ENCODE measurements at places on chromosomes 5 and 9.
A peak's percentile ranks its signal among the peaks of the same experiment; 100 is the strongest.

DNA sequence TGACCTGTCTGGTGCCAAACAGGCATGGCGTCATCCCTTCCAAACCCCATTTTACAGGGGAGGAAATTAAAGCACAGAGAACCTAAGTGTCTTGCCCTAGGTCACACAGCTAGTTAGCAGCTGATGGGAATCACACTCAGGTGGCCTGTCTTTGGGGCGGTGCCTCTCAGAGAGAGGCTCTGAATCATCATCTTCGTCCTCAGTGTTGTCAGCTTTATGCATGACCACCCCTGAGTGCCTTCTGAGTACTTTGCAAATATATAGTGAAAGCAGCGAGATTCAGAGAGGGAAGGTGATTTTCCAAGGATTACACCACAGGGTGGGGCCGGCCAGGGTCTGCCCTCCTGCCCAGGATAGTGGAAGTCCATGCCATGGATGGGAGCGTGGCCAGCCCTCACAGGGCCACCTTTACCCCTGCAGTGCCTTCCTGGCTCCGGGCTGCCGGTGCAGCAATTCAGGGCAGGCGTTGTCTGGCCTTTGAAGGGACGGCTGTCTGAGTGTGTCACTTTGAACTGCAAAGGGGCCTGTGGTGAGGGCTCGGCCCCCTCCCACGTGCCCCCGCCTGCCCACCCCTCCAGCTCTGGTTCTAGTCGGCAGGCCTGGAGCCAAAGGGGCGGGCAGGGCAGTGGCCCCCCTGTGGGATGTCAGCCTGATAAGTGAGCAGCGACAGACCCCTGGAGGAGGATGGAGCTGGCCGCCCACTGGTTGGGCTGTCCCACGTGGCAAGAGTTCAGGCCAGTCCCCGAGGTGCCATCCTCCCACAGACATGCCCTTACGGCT is 16.9 kb downstream of the LMX1B start:
- DNase-seq: no peak

DNA sequence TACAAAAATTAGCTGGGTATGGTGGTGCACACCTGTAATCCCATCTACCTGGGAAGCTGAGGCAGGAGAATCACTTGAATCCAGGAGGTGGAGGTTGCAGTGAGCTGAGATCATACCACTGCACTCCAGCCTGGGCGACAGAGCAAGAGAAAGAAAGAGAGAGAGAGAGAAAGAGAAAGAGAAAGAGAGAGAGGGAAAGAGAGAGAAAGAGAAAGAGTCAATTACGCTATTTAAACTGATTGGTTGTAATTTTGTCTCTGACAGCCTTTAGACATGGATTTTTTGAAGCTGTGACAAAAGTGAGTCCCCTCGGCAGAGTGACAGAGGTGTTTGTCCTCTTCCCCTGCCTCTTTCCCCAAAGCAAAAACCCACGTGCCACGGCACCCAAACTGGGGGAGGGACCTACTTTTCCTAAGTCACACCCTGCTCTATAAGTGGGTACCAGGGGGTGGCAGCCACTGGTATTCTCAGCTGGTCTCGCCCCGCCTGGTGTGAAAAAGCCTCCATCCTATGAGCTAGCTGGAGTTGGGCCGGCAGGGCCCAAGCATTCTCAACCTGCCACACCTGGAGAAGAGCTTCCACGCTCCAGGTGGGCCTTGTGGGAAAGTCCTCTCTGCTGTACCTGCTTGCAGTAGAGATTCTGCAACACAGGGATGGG is 3.4 kb upstream of the CFAP157 start:
- DNase-seq: no peak

DNA sequence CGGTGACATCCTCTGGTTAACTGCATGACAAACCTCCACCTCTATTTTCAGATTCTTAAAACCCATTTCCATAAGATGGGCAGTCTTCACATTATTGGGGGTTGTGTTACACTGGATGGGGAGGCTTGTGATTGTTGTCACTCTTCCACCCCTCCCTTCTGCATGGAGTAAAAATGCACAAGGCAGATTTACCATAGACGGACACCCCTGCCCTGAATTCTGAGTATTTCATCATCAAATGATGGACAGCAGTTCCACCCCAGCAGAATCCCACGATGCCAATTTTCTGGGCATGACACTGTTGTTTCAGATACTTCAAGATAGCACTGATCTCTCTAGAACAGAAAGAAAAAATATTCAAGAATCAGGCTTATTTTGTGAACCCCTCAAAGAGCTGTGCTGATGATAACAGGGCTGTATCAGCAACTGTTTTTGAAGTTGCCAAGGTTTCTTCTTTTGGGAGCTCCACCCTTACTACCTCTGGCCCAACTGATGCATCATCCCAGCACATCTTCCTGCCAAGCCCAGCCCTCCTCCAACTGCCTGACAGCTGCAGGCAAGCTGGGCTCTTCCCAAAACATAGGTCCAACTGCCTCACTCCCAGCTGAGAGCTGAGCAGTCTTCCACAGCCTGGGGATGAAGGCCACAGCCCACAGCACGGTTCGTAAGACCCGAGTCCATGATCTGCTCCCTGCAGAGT is 21.4 kb downstream of the CMBL start:
- DNase-seq: peak; percentile 30

DNA sequence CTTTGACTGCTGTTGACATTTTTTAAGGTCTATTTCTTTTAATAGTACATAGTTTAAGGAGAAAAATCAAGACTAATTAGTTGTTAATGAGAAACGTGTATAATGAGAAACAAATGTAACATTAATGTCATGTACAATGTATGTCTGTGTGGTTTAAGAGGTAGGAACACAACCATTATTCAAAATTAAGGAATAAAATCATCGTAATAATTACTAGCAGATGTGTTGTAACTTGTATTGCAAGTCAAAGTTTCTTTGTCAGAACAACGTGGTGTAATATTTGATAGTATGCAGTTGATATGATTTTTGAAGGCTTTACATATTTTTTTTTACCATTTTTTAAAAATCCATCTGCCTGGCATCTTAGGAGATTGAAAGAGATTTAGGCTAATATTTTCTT is 120.2 kb upstream of the ARRDC3 start:
- no peak for DNase-seq

DNA sequence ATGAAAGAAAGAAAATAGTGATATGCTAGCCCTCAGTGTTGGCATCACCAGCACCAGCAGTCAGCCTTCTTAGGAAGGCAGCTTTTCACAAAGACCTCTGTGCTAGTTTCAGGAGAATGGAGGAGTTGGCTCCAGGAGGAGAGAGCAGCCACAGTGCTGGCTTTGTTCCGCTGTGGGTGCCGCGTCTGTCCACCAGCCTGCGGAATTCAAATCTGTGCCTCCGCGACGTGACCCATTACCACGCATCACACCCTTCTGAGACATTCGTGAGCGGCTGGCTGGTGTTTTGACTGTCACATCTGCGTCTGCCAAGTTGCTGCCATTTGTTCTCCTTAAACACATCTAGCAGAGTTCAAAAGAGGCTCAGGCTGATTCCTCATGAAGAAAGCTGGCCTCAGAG is 34.4 kb downstream of the SNX18 start:
- DNase-seq: no peak

- DNase-seq: no peak
These were observed 309.9 kb downstream of the NR3C1 start for GRCh38 chr5:143093452-143094086.

- DNase-seq: peak; percentile 67
These were observed 572 bp downstream of the NR4A3 start for GRCh38 chr9:99822109-99822805.

- DNase-seq: no peak
These were observed 99.8 kb downstream of the NFIB start for GRCh38 chr9:14214065-14214684.

DNA sequence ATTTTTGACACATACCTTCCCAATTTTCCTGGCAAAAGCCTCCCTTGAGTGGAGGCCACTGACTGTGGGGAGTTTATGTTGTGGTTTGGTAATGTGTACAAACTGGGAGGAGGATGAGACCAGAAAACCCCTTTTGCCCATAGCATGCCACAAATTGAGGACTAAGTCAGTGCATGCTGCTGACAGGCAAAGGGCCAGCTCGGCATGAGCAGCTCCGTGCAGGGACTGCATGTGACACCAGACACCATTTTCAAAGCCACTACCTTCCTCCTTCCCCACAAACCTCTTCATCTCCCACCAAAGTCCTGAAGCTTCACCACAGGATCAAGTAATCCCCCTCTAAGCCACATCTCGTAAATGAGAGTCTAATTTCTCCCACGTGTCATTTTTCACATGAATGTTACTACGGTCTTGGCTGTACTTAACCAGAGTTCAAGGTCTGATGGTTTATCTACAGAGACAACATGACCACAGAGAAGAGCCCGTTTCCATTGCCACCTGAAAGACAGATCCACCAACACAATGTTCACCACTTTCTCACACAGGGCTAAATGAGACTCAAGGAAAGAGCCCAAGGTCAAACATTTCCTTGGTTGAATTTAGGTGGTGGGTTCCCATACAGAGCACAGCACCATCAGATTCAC is 106.5 kb downstream of the NFIB start:
- no peak for DNase-seq

DNA sequence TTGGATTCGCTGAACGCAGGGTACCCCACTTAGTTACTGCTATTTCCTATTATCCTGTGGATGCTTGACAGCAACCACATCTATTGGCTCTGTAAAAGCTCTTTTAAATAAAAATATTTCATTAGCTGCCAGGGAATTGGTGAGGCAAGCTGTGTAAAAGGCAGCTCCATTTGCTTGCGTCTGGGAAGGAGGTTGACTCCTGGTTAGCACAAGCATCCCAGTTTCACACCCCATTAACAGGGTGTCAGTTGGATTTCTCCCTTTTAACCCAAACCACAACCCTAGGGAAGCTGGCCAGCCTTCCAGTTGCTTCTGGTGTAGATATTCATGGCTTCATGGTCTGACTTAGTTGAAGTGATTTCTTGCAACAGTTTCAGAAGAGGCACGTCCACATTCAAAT is 151.0 kb downstream of the GPBP1 start:
- no peak for DNase-seq

DNA sequence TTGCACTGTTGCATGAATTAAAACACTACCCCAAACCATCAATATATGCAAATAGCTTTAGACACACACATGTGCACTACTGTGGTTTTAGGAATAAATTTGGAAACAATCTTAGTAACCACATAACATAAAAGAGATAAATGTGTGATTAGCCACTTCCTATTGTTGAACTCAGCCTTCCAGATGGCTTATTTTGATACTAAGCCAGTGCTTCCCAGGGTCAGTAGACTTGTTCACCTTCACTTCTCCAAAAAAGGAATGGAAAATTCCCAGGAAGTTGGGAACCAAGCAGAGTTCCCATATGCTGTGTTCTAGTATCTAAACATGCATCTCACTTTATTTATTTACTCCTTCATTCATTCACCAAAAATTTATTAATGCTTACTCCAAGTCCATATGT is 47.8 kb downstream of the SVEP1 start:
- peak; percentile 73 for DNase-seq

DNA sequence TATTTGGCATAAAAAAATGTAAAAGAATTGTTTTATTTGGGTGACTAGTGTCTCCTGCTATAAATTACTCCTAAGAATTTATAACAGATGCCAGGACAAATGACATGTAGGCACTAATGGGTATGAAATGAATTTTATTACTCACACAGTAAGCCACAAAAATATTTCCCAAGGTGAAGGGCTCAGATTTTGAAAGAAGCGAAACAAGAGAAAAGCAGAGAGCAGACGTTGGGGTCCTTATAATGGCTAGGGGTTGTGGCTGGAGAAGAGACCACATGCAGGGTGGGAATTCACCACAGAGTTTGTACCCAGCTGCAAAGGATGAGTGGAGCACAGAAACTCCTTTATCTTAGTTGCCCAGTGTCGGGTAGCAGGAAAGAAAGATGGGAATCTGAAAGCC is 45.0 kb upstream of the PRR16 start:
- DNase-seq: peak; percentile 26

DNA sequence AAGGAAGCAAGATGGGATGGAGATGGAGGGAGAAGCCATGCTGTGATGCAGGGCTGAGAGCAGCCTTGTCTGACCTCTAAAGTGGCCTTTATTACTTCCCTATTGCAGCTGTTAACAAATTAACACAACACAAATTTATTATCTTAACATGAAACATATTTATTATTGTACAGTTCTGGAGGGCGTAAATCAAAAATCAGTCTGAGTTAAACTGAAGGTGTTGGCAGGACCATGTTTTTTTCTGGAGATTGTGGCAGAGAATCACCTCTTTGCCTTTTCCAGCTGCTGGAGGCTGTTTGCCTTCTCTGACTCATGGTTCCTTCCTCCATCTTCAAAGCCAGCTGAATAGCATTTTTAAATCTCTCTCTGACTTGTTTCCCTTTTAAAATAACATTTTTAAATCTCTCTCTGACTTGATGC is 7.2 kb upstream of the MCC start:
- DNase-seq: no peak

- DNase-seq: no peak
These were observed 467.5 kb downstream of the EFNA5 start for GRCh38 chr5:107203243-107203642.

DNA sequence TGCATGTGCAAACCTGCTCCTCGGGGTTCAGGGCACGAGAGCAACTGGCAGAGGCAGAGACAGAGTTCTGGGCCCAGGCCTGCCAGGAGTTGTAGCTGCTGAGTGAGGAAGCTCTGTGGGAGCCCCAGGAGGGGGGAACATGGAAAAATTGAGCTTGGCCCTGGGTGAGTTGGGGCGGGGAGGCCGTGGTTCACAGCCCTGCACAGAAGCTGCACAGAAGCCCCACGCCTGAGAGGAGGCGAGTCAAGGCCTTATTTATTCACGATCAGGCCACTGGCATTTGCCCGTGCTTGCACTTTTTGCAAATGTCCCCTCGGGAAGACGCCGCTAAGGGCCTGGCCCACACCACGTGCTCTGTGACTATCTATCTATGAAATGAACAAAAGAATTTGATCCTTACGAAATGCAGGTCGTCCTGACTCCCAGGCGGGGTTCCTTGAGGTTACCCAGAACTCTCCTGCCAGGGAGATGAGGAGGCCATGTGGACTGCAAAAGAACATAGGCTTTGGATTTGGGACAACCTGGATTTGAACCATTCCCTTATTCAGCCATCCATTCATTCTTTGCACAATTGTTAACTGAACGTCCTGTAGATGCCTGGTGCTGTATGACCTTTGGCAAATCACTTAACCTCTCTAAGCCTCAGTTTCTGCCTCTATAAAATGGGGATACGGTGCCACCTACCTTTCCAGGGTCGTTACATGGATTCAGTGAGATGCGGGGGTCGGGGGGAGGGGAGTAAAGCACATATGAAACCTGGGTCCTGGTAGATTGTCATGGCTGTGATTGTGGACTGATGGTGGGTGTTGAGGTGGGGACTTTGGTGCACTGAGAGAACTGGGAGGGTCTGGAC is 17.9 kb downstream of the COL27A1 start:
- DNase-seq: peak; percentile 88

DNA sequence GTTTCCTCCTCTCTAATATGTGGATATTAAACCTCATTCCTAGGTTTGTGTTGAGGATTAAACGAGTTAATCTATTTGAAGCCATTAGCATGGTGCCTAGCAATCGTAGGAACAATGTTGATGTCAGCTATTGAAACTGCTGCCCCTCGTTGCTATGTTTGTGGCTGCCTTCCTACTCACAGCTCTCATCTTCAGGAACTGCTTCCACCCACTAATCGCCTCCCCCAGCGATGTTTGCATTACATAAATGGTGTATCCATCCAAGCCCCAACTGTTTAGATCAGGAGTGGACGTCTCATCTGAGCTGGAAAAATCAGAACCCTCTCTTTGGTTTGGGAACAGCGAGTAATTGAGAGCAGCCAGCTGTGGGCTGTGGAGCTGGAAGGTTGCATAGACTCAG is 416.6 kb downstream of the ARHGEF28 start:
- DNase-seq: no peak

GRCh38 chr9:76027416-76027815 is 136.9 kb downstream of the PCSK5 start:
- peak; percentile 8 for DNase-seq
